ENCODE measurements at places on chromosomes 1 and 21.

DNA sequence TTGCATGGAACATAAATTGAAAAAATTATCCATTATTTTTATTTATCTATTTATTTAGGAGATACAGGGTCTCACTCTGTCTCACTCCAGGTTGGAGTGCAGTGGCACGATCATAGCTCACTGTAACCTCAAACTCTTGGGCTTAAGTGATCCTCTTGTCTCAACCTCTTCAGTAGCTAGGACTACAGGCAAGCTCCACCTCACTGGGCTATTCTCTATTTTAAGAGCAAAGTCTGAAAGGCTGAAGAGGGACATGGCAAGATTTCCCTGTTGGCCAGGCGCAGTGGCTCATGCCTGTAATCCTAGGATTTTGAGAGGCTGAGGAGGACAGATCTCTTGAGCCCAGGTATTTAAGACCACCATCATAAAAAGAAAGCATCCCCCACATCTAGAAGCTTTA, 14.0 kb upstream of the RC3H1 start:
- no peak for DNase-seq

GRCh38 chr1:66445492-66446181, 88.3 kb upstream of the SGIP1 start:
- DNase-seq: no peak

DNA sequence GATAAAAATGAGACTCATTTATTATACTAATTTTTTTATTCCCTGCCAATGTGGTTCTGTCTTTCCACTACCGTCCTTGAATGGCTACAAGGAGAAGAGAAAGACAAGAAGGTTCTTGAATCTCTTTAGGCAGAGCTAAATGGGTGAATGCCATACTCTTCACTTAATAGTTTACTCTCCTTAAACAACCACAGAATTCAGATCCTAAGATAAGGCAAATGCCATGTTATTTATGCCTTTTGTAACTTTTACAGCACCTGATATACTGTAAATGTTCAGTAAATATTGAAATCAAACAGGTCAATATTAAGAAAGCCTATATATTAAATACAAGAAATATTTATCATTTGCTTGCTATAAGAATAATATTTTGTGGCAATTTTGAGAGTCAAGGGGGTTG, 58.4 kb downstream of the IGSF5 start:
- DNase-seq: no peak

DNA sequence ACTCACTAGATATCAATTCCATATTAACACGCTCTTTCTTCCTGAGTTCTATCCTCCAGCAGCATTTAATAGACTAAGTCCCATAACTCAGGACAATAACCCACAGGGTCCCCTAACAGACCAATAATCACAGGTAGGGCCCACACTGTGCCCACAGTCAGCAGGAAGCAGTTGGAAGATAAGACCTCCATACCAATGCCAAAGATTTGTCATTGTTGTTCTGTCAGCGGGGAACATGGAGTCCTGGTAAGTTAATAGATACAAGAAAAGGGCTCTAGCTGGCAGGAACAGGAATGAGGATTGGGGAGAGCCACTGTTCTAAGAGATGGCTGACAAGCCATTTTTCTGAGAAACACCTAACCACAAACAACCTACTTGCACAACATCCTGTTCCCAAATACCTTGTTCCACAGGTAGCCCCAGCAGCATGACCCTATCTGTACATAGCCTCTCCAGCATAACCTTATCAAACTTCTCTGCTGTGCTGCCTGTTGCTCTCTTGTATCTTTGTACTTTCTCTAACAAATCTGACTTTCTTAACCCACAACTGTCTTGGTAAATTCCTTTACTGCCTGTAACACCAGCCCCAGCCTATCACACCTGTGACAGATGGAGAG, 142.0 kb upstream of the KCNJ15 start:
- no peak for DNase-seq

GRCh38 chr1:185934476-185935189, 200.4 kb downstream of the HMCN1 start:
- DNase-seq: no peak

DNA sequence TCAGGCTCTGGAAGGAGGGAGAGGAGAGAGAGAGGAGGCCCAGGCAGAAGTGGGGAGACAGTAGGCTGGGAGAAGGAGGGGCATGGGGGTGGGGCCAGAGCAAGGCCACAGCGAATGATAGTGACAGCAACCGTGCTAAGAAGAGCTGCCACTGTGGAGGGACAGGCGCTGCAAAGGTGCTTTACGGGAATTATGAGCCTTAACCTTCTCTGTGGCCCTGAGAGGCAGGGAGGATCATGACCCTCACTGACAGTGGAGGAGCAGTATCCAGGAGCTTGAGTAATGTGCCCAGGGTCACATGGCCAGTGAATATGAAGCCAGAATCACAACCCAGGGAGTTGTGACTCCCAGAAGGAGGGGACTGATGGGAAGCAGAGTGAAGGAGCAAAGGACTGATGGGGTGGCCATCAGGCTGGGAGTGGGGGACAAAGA, 53.4 kb upstream of the RPL11 start:
- no peak for DNase-seq

GRCh38 chr21:46622226-46622625, 13.2 kb upstream of the PRMT2 start:
- peak; percentile 87 for DNase-seq

DNA sequence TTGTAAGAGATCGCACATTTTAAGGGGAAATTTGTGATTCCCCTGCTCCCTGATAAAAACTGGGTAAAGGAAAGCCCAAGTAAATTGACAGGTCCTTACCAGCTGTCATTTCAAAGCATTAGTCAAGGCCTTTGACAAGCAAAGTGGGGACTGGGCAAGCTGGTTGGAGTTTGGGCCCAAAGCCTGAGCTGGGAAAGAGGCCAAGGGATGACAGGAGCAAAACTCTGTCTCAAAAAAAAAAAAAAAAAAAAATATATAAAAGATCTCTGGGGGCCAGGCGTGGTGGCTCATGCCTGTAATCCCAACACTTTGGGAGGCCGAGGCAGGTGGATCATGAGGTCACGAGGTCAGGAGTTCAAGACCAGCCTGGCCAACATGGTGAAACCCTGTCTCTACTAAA, 36.9 kb downstream of the SLC2A1 start:
- no peak for DNase-seq

DNA sequence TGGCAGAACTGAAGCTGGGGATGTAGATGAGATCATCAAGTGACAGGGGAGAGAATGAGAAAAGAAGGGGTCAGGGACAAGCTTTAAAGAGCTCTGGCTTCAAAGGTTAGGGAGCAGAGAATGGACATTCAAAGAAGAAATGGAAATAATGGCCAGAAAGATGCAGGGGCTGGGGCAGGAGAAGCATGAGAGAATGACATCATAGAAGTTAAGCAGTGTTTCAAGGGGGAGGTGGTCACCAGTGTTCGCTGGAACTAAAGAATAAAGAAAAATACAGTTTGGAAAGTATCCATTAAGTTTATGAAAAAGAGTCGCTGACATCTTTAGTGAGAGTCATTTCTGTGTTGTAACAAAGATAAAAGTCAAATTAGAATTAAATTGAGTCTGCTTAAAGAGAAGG, 44.3 kb downstream of the TARBP1 start:
- DNase-seq: no peak

GRCh38 chr1:233313434-233314155, 13.9 kb upstream of the MAP3K21 start:
- no peak for DNase-seq

DNA sequence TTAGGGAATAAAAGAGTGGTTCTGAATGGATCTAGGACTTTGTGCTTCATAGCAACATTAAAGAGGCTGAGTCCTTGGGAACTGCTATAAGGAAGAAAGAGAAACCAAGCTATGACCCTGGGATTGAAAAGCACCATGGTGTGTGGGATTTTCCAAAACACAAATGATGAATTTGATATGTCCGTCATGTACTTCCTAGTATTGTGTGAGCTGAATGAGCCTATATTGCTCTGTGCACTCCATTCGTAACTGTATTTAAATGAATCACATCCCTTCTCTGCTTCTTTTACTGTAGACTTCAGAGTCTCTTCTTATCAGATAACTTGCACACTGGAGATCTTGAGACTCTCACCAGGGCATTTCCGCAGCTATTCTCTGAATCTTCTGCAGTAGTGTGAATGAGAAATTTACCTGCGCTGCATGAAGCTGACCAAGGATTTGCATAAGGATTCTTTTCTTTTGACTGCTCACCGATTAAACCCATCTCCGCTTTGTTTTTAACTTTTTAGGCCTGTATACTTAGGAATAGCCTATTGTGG, 23.1 kb upstream of the OR10J4 start:
- DNase-seq: no peak

GRCh38 chr1:46687093-46687659, 15.5 kb downstream of the TEX38 start:
- DNase-seq: no peak

- no peak for DNase-seq
These were observed 15.4 kb downstream of the ZP4 start for GRCh38 chr1:237875291-237875690.

- no peak for DNase-seq
These were observed 9.0 kb downstream of the SYNC start for GRCh38 chr1:32693455-32694174.

- DNase-seq: no peak
These were observed 136.2 kb upstream of the IPO9 start for GRCh38 chr1:201692555-201693394.

GRCh38 chr1:55559161-55559611, 344.0 kb upstream of the USP24 start:
- no peak for DNase-seq

- DNase-seq: no peak
These were observed 22.4 kb downstream of the TCP10L start for GRCh38 chr21:32562915-32563314.

DNA sequence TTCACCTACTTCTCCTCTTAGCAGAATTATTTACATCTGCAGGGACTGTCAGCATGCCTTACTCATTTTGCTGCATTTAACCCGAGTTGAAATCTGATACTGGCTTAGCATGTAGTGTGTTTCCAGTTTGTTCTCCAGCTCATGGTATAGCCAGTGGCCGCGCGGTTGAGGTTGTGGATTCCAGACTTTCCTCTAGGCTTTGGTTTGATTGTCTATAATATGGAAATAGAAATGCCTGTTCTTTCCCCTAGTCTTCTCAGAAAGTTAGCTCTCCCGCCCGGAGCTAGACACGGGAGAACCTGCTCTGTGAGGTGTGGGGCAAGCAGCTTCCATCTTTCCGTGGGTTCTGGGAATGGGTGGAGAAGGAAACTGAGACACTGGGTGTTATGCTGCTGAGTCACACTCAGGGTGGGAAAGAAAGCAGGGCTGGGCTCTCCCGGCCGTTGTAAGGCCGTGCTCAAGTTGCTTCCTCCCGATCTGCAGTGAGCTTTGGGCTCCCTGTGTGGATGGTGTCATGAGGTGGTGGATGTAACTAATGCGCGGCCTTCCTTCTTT, 206.8 kb upstream of the TMEM51 start:
- no peak for DNase-seq

DNA sequence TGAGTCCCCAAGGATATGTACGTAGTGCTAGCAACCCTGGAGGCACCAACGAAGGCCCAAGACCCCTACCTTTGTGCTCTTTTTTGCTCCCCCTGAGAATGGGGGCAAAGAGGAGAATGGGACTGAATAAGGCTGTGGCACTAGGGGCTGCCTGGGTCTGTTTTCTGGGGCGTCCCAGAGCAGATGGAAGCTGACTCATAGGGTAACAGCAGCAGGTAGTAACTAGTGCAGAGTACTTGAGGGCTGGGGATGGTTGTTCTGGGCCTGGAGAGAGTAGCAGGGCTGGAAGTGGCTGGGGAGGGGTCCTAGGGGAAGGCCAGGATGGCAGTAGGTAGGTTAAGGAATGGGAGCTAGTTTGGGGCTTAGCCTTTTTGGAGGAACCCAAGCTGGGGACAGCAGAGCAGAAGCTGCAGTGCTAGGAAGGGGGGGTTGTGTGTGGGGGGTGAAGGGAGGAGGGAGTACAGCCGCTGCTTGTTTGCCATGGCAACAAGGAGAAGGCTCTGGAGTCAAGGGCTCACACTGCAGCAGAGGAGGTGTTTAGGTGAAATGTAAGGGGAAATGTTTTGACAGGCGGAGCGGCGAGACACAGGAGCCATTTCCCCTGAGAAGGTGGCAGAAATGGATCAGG, 1.8 kb downstream of the NCDN start:
- DNase-seq: no peak

DNA sequence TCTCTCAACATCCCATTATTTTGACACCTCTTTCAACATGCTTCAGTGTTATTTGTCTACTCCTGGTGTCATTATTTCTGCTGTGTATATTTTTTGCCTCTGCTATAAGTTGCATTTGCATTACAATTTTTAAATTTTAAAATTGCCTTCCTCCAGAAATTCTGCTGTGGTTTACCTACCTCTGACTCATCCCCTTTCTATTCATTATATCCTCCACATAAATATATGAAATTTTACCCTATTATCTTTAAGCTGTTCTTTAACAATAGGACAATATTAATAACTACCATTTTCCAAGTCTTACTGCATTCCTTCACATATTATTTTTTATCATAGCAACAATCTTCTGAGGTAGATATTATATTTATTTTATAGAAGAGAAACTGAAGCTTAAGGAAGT, 178.1 kb upstream of the NRIP1 start:
- no peak for DNase-seq

GRCh38 chr1:94688646-94689045, 131.5 kb upstream of the SLC44A3 start:
- DNase-seq: no peak

GRCh38 chr1:226877669-226878068, 7.3 kb downstream of the PSEN2 start:
- no peak for DNase-seq

GRCh38 chr1:93502571-93502970, 54.7 kb downstream of the FNBP1L start:
- no peak for DNase-seq

- no peak for DNase-seq
These were observed 627 bp upstream of the DLGAP3 start for GRCh38 chr1:34929853-34930701.

DNA sequence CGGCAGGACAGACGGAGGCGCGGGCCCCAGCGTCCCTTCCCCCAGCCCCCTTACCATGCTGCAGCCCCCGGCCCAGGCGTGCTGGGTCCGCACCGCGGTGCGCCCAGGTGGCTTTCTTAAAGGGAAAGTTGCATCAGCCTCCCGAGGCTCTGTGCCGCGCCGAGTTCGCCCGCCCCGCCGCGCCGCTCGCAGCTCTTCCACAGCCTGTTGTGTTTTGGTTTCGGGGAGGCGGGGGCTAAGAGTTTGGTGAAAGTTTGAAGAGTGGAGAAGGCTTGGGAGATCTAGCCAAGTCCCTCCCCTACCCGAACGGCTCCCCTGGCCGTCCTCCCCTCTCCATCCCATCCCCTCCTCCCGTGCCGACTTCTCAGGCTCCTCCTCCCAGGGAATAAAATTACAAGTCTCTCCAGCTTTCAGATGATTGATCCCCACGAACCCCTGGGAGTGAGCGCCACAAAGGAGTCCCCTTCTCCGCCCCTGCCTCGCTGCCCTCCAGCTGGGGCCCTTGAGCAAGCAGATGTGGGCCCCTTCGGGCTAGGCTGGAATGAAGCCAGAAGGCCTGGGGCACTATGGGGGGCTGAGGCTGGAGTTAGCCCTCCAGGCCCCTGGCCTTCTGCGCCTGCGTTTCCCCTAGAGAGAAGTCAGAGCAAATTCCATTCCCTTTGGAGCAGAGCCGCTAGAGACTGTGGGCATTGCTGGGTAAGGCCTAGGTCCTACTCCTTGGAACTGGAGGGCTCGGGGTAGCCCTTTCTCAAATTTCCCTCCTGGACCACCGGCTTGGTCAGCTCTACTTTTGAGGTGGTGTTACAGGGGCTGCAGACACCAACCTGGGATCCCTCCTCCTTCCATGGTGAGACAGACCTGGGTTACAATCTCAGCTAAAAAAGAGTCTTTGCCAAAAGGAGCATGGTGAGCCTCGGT, at the start of gene SLC6A9:
TSS of gene SLC6A9 (minus strand) at position 211 of the 918 bp plus-strand sequence. CDS start 7,185 bp downstream, outside the sequence.
- no peak for DNase-seq

GRCh38 chr1:55575571-55576279, 360.6 kb upstream of the USP24 start:
- DNase-seq: no peak

Measured in CD8-positive, alpha-beta memory T cell (primary cell).